ENCODE measurements at places on chromosomes 2 and 18.

DNA sequence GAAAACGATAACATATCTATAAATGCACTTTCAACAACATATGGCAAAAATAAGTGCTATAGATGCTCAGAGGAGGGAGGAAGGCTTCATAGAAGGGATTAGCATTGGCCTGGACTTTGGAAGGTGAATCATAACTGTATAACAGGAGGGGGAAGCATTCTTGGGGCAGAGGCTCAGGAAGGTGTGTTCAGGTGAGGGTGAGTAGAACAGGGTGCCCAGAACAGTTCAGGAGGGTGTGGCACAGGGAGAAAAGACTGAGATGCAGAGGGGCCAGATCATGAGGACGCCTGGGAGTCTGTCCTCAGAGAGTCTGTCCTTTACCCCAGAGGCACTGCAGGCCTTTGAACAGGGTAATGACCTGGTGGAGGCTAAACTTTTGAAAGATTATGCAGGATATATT is 29.3 kb upstream of the MEP1B start:
- DNase-seq: no peak

GRCh38 chr2:231383416-231384108 is 11.9 kb upstream of the B3GNT7 start:
- DNase-seq: no peak

GRCh38 chr18:50315100-50315871 is 27.8 kb upstream of the CXXC1 start:
- no peak for DNase-seq

DNA sequence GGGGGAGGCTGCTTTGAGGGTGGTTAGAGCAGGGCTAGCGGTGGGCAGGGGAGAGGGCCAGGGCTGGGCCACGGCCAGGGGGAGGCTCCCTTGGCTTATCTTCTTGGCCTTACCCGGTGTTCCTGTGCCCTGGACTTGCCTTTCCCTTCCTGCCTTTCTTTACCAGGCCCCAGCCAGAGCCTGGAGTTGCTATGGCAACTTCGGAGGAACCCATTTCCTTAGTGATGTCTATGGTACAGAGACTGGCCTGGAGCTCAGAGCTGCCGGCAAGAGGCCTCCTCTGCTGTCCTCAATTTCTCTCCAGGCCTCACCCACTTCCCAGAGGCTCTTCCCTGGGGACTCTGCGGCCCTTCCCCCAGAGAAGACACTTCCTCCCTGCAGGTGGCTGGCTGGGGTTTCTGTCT is 11.5 kb downstream of the SPEG start:
- no peak for DNase-seq

GRCh38 chr2:150735894-150736498 is 248.5 kb upstream of the RND3 start:
- DNase-seq: no peak

DNA sequence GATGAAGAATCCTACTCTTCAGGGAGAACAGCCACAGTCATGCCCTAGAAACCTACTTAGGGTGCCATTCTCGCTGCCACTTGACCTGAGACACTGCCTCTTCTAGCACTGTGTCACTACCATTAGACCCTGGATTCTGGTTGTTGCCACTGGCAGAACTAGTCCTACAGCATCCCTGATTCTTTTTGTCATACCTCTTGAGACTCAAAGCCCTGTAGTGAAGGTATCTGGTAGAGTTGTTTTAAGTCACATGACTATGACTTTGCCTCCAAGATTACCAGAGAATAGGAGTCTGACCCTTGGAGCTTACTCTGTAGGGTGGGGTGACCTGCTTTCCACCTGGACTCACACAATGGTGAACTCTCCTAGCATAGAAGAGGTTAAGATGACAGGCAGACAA is 296.7 kb downstream of the TNS1 start:
- DNase-seq: no peak

- DNase-seq: no peak
Observed at GRCh38 chr2:235046589-235046988, 94.8 kb downstream of the SH3BP4 start.

GRCh38 chr2:143254110-143254509 is 124.9 kb downstream of the ARHGAP15 start:
- DNase-seq: no peak

GRCh38 chr18:26233208-26233607 is 7.0 kb downstream of the TAF4B start:
- no peak for DNase-seq

- no peak for DNase-seq
Observed at GRCh38 chr2:219296631-219297391, 12.4 kb downstream of the PTPRN start.

DNA sequence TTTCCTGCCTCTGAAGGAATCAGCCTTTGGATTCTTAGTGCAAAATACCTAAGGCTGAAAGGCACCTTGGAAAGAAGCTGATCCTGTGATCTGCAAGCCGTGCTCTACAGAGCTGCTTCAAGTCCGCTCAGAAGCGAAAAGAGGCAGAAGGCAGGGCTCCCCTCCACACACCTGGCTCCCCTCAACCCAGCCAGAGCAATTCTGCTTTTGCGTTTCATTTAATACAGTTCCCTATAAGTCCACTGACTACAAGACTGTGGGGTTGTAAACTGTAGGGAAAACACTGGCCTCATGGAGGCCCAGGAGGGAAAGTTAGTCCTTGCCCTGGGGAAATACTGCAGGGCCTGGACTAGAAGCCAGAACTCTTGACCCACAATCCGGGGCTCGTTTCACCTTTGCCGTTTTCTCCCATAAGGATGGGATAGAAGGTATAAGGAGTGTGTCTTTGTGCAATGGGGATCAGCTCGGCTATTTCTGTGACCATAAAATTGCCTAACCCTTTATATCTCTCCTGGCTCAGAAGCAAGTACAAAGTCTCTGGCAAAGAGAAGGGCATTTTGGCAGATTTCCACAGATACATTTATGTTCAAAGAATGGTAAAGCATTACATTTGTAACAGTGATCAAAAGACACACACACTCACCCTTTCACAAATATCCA is 95.8 kb upstream of the TEX51 start:
- no peak for DNase-seq

GRCh38 chr18:56902653-56903052 is 244.2 kb upstream of the BOD1L2 start:
- DNase-seq: no peak

GRCh38 chr2:23513245-23513871 is 128.4 kb downstream of the KLHL29 start:
- no peak for DNase-seq

- no peak for DNase-seq
Observed at GRCh38 chr2:30046979-30047378, 99.8 kb upstream of the YPEL5 start.

- DNase-seq: peak; percentile 64
Observed at GRCh38 chr18:35127201-35127600, 86.0 kb downstream of the MAPRE2 start.

- peak; percentile 45 for DNase-seq
Observed at GRCh38 chr2:71531522-71532047, 78.2 kb downstream of the DYSF start.

- DNase-seq: no peak
Observed at GRCh38 chr18:5519448-5520298, 24.1 kb downstream of the EPB41L3 start.

GRCh38 chr2:136373841-136374240 is 255.9 kb upstream of the CXCR4 start:
- DNase-seq: no peak

- peak; percentile 54 for DNase-seq
Observed at GRCh38 chr2:7672027-7672684, 754.9 kb downstream of the RNF144A start.

DNA sequence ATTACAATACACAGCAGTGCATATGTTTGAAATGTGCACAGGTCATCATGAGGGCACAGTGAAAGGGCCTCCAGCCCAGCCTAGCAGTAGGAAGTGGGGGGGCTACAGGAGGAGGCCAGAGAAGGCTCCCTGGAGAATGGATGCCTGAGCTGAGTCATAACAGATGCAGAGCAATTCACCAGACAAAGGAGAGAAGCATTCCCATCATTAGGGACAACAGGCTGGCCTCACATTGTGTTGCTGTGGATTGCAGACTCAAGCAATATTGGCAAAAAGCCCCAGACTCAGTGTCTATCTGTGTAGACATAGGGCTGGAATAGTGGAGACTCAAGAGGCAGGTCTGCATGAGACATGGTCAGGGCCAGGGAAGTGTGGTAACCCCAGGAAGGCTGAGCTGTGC is 329.9 kb downstream of the DLGAP1 start:
- no peak for DNase-seq

DNA sequence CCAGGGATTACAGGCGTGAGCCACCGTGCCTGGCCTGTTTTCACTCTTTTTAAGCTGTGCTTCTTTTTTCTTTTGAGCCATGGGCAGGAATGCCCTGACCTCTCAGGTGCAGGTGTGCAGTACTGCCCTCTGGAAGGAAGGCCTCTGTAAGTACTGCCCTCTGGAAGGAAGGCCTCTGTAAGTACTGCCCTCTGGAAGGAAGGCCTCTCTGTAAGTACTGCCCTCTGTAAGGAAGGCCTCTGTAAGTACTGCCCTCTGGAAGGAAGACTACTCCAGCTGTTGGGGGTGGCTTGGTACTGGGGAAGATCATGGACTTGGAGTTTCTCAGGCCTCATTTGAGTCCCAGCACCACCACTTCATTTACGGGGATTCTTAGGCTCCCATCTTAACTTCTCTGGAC is 248.5 kb upstream of the ID2 start:
- no peak for DNase-seq

- DNase-seq: no peak
Observed at GRCh38 chr2:134140251-134140661, 113.6 kb upstream of the MGAT5 start.

DNA sequence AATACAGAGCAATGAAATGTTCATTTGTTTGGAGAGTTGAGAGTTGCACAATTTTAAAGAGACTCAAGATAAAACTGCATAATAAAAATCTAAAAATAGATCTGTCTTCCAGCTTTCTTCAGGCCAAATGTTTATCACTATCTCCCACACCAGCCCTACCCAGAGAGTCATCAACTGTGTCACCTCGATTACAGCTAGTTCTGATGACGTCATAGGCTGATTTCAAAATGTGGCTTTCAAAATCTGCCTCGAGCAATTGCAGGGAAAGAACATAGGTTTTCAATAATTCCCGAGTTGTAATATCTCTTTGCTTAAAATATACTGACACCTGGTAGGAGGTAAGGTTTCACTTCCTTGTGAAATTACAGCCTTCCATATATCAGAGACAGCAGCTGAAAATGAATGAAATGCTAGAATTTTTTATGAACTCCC is 677.6 kb upstream of the ID2 start:
- DNase-seq: peak; percentile 89
